CD4-positive, alpha-beta T cell treated with Interleukin-4 for 4 hours (primary cell): ENCODE measurements at places on chromosomes 2 and 18.

- DNase-seq = no peak
Measured at GRCh38 chr2:83071914-83072313, 1387.2 kb downstream of the SUCLG1 start.

GRCh38 chr2:224925810-224926100 is 116.5 kb downstream of the DOCK10 start:
- peak; percentile 76 for DNase-seq

DNA sequence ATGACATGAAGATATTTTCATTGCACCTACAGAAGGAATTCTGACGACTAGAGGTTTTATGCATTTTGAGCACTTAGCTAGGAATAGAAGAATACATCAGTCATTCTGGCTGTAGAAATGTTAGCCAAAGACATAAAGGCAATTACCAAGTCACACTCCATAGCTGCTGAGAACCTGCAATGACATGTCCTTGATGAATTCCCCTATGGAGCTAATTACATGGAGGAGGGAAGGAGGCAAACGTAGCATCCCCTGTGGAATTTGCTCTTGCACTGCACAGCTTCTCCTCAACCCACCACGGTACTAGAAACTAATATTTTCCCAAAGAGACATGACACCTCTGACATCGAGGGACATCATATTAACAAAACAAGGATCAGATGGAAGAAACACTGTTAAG is 174.0 kb upstream of the SESTD1 start:
- DNase-seq = no peak

- no peak for DNase-seq
Measured at GRCh38 chr18:910247-910646, 5.6 kb downstream of the ADCYAP1 start.

DNA sequence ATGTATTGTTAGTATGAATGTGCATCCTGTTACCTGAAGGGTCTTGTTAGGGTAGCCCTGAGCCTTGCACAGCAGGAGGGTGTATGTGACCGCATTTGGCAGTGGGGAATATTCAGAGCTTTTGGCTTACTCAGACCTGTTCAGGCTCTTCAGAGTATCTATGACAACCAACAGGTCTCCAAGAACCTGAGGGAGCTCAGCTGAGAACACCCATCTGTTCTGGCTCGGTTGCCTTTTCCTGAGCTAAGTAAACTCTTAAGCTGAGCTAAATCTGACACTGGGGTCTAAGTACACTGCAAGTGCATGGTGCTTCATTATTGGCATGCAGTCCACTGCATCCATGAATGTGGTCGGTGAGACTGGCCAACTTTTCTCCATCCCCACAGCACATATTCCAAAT is 92.4 kb upstream of the CHST9 start:
- no peak for DNase-seq

GRCh38 chr2:213187833-213188532 is 36.6 kb upstream of the IKZF2 start:
- DNase-seq = no peak

- no peak for DNase-seq
Measured at GRCh38 chr18:73487966-73488365, 620.2 kb upstream of the NETO1 start.

- DNase-seq = no peak
Measured at GRCh38 chr2:120142528-120143219, 80.5 kb downstream of the TMEM185B start.

DNA sequence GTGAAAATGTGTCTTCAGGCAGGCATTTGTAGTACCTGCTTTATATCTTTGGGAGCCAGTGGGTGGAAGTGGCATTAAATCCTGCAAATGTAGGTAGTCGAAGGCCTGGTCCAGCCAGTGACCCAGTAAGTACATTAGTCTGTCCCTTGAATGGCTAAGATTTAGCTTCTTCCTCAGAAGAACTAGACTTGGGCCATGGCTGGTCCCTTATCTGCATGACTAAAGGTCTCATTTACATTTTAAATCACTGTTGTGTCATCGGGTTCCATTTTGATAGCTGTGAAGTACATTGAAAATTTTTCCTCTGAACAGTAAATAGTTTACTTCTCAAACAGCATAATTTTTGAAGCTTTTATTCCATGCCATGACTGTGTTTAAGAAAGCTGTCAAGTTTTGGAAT is 438.4 kb upstream of the KLHL29 start:
- no peak for DNase-seq

- DNase-seq = no peak
Measured at GRCh38 chr2:72292433-72292832, 144.8 kb upstream of the CYP26B1 start.

DNA sequence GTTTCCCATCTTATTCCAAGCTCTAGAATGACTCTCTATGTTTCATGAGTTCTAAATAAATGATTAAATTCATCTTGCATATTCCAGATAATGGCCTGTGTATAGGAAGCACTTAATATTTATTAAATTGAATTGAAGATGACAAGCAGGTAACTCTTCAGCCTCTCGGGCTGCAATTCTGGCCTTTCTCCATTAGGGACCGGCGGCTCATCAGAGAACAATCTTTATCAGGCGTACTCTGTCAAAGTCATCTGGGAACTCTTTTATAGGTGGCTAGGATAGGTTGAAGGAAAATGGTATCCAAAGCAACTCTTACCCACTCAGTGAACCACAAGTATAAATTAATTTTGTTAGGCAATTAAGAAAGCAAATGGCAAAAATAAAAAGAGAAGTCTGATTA is 308.5 kb downstream of the NOL4 start:
- DNase-seq = no peak

DNA sequence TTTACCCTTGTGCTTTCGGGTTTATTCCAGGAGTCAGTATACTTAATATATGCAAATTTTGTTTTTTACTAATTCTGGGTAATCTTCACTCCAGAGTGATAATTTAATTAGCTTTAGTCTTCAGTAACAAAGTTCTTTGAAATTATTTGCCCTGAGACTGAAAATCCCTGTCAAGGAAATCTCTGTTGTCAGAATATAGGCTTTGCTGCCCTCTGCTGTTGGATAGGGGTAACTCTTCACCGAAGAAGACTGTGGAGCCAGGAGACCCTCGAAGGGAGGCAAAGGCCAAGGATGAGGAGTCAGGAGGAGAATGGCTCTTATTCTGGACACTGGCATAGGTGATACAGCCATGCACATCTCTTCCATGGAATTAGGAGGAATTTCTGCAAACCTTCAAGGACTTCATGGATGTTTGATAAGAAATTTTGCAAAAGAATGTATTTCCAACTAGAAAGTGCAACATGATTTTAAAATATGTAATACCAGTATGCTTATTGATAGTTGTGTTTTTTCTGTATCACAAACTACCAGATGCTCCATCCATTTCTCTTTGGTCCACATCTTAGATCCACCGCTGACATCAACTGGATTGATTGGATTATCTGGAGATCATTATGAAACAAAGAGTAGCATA is 182.3 kb downstream of the RDH14 start:
- peak; percentile 13 for DNase-seq

DNA sequence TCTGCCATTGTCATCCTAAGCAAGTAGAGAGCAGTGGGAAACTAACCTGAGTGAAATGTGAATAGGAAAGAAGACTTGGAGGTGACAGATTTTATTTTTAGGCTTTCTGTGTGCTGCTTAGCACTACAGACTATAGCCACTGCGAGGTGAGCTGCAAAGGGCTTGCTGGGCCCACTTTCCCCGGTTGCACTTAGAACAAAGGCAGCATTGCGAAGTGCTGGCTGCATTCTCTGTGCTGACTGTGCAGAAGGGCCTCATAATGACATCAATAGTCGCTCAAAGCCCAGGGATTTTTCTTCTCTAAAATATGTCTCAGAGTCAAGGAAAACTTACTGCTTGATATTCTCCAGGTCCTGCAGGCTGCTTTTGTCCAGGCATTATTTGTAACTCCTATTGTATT is 592.1 kb downstream of the TDRD15 start:
- no peak for DNase-seq

- DNase-seq = peak; percentile 38
Measured at GRCh38 chr2:108927936-108928659, 60.9 kb downstream of the EDAR start.

DNA sequence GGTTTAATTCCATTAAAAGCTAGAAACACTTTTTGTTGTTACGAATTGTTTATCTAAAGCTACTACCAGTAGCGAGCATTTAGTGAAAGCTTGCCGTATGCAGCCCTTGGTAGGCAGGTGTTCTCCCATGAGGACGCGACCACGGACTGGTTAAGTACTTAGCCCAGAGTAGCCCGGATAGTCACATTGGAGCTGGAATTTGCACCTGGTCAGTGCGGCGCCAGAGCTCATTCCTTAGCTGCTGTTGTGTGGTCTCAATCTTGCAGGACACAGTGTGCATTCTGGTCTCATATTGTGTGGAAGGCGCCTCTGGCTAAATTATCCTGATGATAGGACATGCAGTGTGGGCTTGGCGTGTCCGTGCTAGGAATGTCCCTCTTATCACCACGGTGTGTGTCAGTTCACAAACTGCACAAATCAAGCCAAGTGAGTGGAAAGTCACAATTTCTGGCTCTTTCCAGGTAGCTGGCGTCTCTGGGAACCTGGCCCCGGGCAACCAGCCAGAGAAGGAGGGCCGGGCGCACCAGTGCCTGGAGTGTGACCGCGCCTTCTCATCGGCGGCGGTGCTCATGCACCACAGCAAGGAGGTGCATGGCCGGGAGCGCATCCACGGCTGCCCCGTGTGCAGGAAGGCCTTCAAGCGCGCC is 133.3 kb downstream of the ZNF236 start:
- DNase-seq = no peak
